CD8-positive, alpha-beta T cell (primary cell): ENCODE measurements at places on chromosomes 3 and 15.

DNA sequence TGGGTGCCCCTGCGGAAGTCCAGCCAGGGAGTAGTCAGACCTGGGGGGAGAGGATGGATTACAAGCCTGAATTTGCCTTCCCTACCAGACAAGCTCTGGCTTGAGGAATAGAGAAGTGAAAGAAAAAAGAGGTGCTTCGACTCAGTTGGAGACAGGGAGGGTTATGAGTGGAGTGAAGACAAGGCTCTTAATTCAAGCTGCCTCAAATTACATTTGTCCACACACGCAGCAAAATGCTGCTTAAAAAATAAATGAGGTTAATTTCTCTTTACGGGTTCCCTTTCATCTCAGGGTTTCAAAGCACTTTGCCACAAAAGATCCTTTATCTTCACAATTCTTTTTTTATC, 49.0 kb upstream of the SLC4A7 start:
- no peak for DNase-seq

GRCh38 chr3:85939074-85939482, 980.3 kb downstream of the CADM2 start:
- DNase-seq = no peak

- DNase-seq = no peak
These were observed 892.3 kb downstream of the CADM2 start for GRCh38 chr3:85851071-85851470.

DNA sequence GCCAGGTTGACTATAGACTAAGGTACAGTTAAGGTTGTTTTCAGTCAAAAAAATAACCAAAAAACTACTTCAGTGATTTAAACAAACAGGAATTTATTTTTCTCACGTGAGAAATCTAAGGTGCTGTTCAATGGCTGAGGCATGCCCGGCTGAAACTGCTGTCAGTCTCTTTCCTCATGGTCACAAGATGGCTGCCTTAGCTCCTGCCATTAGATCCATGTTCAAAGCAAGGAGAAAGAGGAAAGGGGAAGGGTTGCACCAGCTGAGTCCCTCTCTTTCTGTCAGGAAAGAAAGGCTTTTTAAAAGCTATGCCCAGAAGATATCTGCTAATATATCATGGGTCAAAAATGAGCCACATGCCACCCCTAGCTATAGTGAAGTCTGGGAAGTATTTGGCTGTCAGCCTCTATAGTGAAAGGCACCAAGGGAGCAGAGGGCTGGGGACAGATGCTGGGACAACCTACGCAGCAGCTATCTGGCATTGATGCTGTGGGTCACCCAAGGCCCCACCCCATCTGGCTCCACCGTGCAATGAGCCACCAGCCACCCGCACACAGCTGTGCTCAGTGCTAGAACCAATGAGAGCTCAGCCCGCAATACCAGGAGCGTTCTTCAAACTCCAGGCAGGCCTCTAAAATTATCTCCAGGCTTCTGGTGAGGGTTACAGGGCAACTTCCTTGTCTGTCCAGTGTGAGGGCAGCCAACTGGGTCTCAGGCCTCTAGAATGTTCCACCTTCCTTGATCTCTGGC, 64.7 kb upstream of the GATA2 start:
- DNase-seq = no peak

GRCh38 chr3:21889166-21889565, 138.2 kb upstream of the ZNF385D start:
- no peak for DNase-seq

DNA sequence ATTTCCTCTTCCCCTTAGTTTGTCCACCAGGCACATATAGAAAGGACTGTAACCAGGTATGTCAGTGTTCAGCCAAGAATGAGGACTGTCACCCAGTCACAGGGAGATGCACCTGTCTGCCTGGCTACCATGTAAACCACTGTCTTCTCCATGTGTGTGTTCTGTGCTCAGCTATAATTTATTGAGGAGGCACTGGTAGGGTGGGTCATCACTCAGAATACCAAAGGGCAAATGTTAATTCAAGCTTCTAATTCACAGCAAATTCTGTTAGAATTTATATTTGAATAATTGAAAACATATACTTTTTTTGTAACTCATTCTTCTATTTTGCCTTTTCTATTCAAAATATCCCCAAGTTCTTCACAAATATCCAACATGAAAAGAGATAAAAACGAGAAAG, 780.4 kb downstream of the MECOM start:
- DNase-seq = no peak

- no peak for DNase-seq
These were observed 188.2 kb downstream of the VPS13C start for GRCh38 chr15:61871926-61872522.

- DNase-seq = peak; percentile 55
These were observed 36.1 kb downstream of the TTC23 start for GRCh38 chr15:99213187-99213811.

GRCh38 chr3:4302747-4303146, 422 bp upstream of the SETMAR start:
- DNase-seq = no peak

GRCh38 chr3:171469376-171469775, 9.2 kb upstream of the TNIK start:
- no peak for DNase-seq

GRCh38 chr15:85150130-85150480, 168.4 kb downstream of the PDE8A start:
- DNase-seq = no peak

DNA sequence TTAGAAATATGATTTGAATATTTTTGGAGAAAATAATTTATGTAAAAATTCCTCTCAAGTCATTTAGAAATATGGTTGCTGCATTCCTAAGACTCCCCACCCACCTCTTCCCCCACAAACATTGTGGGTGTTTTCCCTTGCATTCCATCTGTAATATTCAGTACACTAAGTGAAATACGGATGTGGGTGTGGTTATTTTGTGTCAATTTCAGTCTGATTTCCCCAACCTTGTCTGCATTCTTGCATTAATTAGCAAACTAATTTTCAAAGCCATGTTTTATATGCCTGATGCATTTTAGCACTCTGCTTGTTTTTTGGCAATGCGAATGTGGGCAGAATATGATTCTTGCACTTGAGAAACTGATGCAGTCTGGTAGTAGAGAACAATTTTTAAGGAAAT, 408.3 kb upstream of the RGMA start:
- no peak for DNase-seq

DNA sequence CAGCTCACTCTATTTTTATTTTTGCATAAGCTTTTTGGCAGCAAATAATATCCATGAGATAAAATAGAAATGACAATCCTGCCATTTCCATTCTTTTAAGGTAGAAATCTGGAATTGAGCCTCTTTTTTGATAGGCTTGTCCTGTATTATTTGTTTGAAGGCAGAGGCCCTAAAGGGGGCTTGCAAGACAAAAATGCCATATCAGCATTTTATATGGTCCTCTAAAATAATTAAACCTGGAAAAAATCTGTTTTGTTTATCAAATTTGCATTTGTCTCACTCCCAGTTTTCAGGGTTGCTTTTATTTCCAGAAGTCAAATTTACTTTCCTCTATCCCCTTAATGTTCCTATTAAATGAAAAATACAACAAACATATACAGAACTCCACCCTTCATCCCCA, 134.9 kb upstream of the GAP43 start:
- no peak for DNase-seq

DNA sequence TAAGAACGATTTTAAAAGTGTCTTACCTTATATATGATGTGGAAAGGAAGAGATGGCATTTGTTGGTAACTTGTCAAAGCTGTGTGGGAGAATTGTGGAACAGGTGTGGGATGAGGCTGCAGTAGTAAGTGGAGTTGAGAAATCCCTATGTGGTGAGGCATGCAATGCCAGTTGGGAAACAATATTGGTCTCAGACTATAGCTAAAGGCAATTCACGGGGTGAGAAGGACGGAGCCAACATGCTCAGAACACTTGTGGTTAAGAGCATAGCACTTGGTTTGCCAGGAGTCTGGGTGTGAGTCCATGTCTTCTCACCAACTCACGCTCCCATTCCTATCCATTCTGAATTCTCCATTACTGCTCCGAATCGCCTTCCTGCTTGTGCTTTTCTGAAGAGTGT, 615.6 kb upstream of the ADAMTS9 start:
- DNase-seq = no peak

DNA sequence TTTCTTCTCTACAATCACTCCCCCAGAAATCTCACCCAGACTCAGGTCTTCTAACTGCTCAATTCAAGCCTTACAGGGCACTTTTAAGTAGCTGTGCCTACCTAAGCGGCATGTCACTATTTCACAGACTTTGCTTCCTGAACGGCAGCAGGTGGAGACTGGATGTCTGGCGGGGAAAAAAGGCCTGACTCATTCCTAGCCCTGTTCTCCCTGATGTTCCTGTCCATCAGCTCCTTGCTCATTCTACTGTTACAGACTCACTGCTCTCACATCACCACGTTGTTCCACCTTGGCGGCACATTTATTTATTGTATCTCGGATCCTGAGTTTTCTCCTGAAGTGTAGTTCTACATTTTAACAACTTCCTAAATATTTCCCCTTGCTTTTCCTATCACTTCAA, 52.6 kb upstream of the ATP11B start:
- DNase-seq = no peak

- no peak for DNase-seq
These were observed 103.8 kb upstream of the GALNT15 start for GRCh38 chr3:16070707-16071106.

- no peak for DNase-seq
These were observed 12.6 kb upstream of the VIPR1 start for GRCh38 chr3:42489937-42490227.

- DNase-seq = peak; percentile 69
These were observed at the start of gene IQSEC1 for GRCh38 chr3:13073326-13074005. TSS of gene IQSEC1 (minus strand) at chr3:13073429. CDS start at chr3:13073014, 415 bp downstream.

DNA sequence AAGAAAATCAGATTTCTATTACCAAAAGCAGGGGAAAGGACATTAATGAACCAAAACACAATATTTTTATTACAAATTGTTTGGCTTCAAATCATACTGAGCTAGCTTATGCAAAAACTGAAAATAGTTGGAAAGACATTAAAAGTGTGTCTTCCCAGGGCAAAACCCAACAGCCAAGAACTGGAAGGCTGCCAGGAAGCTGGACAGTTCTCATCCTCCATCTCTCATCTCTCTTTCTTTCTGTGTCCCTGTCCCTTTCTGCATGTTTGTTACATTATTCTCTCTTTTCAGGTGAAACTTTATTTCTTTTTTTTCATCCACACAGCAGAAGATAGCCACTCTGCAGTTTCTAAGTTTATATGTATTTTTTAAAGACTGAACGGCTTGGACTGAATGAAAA, 41.1 kb upstream of the SNTN start:
- no peak for DNase-seq

GRCh38 chr3:86788371-86788770, 202.6 kb downstream of the VGLL3 start:
- DNase-seq = no peak

GRCh38 chr3:111874177-111874820, 15.2 kb downstream of the PHLDB2 start:
- no peak for DNase-seq

DNA sequence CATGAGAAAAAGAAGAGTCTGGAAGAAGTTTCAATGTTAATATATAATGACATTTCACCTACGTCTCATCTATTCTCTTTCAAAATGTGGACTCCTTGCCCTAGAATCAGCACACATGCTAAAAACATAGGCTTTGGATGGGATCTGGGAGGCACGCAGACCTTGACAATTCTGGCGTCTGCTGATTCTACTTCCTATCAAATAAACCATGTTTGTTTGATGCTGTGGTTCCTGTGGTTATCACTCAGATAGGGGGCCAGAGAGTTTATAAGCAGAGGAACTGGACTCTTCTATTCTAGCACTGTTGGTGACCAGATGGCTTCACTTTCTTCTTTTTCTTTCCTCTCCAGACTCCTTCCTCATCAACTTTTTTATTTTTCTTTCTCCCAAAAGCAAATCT, 336.8 kb downstream of the DIPK2A start:
- DNase-seq = no peak

GRCh38 chr3:2579206-2579605, 480.5 kb downstream of the CNTN4 start:
- DNase-seq = no peak

- DNase-seq = peak; percentile 64
These were observed 228.7 kb downstream of the SLCO3A1 start for GRCh38 chr15:92082006-92082843.

DNA sequence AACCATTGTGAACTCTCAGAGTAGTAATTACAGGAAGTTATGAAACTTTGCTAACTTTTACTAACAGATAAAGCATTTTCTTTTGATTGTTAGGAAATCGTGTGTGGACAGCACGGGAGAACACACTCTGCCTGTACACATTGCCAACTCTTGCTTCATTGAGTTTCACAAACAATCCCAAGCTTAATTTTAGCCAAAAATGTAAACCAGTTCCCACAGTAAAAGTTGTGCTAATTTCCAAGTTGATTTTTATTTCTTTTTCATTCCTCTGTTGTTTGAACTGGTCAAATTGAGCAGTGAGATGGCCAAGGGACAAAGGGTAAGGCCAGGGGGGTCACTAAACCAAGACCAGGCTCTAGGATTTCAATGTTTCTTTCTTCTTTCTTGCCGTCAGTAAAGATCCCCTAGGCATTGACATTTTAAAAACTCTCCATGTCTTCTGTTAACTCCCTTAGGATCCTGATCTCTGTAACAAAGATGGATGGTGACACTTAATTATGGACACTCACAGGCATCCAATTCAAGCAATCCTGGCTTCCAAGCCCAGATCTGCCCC, 414.9 kb downstream of the RBMS3 start:
- no peak for DNase-seq

DNA sequence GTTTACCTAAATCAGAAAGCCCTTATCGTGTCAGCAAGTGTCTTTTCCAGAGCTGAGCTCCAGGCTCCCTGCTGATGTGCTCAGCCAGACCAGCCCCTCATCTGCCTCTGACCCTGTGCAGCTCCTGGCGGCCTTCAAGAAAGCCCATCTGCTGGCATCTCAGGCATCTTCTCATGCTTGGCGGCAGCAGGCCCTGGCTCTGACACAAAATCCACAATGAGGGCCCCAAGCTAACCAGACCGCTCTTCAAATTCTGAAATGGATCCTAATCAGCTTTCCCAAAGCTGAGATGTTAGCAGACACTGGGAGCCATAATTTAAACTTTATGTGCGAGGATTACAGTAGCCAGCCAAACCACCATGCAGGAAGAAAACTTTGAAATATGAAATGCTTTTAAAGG, 50.8 kb upstream of the CTDSPL start:
- DNase-seq = no peak

- DNase-seq = no peak
These were observed 53.6 kb downstream of the CYP11A1 start for GRCh38 chr15:74313889-74314288.

- no peak for DNase-seq
These were observed 38.7 kb downstream of the ANXA2 start for GRCh38 chr15:60358935-60359682.

DNA sequence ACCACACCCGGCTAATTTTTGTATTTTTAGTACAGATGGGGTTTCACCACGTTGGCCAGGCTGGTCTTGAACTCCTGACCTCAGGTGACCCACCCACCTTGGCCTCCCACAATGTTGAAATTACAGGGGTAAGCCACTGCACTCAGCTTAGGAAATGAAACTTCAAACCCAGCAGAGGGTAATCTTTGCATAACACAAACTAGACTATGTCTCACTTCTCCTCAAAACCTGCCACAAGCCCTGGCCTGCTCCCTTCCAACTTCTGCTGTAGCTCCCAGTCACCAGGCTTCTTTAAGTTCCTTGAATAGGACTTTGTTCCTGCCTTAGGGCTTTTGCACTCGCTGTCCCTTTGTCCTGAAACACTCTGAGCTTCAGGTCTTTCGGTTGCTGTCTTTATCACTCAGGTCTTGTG, 39.2 kb upstream of the SEMA4B start:
- no peak for DNase-seq

- no peak for DNase-seq
These were observed 113.8 kb upstream of the TGFBR2 start for GRCh38 chr3:30492322-30493192.

- no peak for DNase-seq
These were observed 47.8 kb downstream of the OIP5 start for GRCh38 chr15:41284427-41285177.
